ENCODE measurements at places on chromosomes 1 and 21.
A peak's percentile ranks its signal among the peaks of the same experiment; 100 is the strongest.

- no peak for DNase-seq
Measured at GRCh38 chr1:228350831-228351781, 55.5 kb downstream of the TRIM11 start.

- DNase-seq: no peak
Measured at GRCh38 chr1:38178216-38178615, 131.6 kb upstream of the POU3F1 start.

DNA sequence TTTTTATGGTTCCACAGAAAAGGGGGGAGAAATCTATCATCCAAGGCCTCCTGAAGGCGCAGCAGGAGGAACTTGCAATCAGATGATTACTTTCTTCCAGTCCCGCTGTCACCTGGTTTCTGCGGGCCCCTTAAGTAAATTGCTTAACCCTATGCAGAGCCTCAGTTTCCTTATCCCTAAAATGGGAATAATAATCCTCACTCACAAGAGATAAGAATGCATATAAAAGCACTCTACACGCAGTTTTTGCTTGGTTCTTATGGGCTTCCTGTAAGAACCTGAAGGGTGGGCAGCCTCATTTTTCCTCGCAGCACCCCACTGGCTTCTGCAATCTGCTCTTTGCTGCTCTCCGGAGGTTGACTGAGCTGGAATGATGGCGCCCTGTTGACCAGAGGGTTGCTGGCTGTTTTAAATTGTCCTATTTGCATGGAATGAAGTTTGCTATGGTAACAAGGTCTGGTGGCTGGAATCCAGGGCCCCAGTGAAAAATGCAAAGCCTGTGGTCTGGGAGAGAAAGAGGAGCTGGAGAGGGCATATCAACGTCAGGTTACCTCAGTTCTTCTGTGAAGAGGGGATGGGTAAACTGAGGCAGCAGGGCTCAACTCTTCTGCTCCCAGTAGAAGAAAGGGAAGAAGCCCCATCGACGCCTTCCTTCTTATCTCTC is 1.0 kb upstream of the KAZN start:
- DNase-seq: no peak

DNA sequence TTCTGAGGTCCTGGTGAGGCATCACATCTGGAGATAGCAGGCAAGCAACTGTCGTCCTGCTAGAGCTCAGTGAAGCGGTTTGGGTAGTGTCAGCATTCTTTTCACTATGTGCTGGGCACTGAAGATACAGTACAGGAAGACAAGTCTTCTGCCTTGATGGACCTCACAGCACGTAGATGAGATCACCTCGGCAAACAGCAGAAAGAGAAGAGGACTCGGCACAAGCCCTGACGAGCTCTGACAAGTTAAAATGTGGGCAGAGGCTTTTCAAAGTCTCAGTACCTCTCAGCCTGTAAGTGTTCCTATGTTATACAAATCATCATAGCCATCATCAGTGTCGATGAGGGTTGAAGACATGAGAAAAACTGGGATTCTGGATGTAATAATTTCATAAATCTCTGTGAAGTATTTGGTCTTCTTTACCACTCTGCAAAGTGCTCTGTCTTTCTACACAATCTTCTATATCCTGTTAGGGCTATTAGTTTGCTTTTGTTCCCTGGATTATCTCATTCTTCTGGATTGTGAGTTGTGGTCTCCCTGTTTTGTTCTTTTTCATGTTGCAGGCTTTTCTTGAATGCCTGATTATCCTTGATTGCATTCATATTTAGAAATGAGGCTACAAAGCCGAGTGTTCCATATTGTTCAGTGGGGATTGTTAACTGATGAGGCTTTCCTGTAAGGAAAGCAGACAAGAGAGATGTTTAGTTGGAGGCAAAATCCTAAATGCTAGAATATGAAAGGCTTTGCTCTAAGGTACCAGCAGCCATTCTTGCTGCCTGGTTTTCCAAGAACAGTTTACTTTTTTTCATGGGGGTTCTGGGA is 24.2 kb downstream of the MAEL start:
- DNase-seq: no peak

- no peak for DNase-seq
Measured at GRCh38 chr21:30689822-30690221, 28.8 kb downstream of the KRTAP21-3 start.

DNA sequence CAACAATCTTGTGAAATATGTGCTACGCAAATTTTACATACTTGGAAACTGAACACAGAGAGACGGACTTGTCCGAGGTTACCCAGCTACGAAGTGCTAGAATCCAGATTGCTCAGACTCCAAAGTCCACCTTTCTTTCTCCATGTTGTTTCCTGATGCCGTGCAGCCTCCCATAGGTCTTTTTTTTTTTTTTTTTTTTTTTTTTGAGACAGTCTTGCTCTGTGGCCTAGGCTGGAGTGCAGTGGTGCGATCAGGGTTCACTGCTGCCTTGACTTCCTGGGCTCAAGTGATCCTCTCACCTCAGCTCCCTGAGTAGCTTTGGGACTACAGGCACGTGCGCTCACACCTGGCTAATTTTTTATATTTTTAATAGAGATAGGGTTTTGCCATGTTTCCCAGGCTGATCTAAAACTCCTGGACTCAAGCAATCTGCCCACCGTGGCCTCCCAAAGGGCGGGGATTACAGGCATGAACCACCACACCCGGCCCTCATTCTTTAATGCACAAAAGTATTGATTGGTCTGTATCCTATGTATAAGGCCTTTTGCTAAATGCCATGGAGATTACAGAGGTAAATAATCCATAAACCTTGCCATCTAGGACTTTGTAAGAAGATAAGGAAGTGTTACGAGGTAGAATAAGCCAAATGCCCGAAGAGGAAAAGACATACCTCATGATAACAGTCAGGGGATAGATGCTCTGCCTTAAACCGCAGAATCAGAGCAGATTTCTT is 92.8 kb downstream of the C1orf21 start:
- no peak for DNase-seq

DNA sequence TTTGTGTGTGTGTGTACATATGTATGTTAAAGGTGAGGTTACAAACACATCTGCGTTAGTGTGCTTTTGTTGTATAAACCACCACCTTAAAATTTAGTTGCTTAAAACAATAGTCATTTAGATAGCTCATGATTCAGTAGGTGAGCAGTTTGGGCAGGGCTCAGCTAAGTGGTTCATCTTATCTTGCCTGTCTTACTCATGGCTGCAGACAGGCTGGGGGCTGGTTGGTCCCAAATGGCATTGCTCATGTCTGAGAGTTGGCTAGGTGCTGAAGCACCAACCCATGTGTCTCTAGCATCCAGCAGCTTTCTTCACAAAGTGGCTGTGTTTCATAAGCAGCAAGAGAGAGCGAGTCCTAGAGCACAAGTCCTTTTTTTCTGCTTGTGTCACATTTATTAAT is 91.4 kb downstream of the MACF1 start:
- DNase-seq: no peak

- DNase-seq: no peak
Measured at GRCh38 chr1:191886977-191887376, 271.3 kb upstream of the RGS18 start.

- no peak for DNase-seq
Measured at GRCh38 chr1:15760520-15761211, 2.1 kb downstream of the FBLIM1 start.

- no peak for DNase-seq
Measured at GRCh38 chr1:156664046-156664766, 13.0 kb downstream of the NES start.

- no peak for DNase-seq
Measured at GRCh38 chr1:58440696-58441095, 105.8 kb downstream of the OMA1 start.

DNA sequence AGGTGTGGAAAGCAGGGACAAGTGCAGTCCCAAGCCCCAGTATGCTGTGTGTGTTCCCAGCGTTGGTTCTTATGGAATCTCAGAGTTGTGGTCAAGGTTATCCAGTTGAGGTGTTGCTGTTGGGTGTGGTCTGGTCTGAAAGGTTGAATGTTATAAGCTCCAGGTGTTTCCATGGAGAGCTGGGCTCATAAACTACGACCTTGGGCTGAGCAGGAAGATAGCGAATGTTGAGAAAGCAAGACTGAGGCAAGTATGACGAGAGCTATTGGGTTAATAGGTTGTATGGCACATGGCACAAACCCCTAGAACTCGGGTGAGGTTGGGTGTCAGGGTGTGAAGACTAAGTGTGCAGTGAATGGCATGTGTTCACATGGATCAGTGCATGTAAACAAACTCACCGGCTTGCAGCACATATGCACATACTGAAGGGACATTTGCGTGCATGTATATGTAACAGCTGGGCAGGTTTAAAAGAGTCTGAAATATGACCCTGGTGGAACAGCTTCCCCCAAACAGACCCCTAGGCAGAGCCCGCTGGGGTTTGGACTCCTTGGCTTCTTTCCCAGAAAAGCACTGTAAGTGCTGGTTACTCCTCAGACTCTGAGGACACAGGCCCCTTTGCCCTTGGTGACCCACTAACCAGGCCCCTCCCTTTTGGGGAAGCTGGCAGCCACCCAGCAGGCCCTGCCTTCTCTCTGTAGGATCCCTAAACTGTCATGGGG is 117.5 kb downstream of the NAV1 start:
- DNase-seq: no peak

- no peak for DNase-seq
Measured at GRCh38 chr1:149926296-149926695, 1.3 kb downstream of the SF3B4 start.

GRCh38 chr1:119679223-119679622 is 31.2 kb upstream of the ZNF697 start:
- no peak for DNase-seq

DNA sequence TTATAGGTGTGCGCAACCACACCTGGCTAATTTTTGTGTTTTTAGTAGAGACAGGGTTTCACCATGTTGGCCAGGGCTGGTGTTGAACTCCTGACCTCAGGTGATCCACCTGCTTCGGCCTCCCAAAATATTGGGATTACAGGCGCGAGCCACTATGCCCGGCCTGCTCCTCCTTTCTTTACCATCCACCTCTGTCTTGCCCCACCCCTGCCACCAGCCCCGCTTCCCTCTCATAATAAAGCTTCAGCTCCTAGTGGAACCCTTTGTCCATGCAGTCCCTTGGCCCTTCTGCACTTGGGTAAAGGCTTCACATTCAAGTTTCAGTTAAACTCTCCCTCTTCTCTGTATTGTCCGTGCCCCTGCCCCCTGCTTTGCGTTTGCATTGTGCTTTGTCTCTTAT is 120.1 kb downstream of the CAMTA1 start:
- DNase-seq: no peak

- no peak for DNase-seq
Measured at GRCh38 chr1:184368354-184368753, 18.5 kb upstream of the C1orf21 start.

GRCh38 chr1:157960773-157961172 is 32.7 kb upstream of the KIRREL1 start:
- no peak for DNase-seq

DNA sequence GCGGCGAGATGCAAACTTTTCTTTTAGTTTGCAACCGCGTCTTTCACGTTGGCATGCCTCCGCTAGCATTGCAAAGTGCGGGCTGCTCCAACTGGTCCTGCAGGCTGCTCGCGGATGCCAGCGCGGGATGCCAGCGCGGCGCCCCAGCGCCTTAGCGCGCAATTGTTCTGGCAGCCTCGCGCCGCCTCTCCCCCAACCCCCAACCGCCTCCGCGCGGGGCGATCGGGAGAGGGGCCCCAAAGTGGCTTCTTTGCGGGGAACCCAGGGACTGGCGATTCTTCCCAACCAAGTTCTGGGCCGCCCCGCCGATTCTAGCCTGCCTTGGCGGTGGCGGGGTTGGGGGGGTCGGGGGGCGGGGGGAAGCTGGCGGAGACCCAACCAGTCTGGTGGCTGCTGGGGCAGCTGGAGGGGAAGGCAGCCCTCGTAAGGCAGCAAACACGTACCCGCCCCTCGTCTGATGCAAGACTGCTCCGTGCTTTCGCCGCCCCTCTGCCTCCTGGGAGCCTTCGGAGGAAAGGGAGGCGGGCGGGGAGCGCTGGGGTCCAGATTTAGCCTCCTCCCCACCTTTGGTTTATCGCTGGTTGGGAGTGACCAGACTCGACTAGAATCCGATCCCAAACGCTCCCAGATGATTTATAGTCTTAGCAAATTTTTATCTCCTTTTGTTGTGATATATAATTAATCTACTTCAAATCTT is 756 bp downstream of the PHGDH start:
- no peak for DNase-seq

DNA sequence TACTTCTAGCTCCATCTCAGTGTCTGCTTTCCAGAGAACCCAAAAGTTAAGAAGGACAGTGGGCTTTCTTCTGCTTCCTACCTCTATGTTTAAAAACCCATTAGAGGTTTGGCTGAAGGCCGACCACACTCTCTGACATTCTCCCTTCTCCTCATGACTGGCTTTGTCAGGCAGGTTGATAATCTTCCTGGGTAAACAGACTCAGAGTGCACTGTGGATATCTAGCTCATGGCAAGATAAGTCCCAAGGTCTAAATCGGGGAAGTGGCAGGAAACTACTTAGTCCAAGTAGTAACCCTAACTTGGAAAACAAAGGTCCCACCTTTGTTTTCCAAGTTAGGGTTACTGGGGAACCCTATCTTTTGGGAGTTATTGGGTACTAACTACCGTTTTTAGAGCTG is 161.9 kb upstream of the SPAG17 start:
- DNase-seq: no peak

DNA sequence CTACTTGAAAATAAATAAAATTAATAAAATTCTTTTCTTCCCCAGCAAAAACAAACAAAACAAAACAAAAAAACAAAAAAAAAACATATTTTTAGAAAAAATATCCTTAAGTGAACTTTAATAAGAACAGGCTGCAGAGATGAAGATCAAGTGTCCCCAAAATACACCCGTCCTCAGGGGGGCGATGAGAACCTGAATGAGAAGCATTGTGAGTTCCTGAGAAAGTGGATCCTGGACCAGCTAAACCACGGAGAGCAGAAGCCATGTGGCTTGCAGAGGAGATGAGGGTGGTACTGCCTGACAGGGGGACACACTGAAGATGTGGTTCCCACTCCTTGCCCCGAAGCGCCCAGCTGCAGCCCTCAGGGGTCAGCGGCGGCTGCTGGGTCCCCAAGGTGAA is 89.3 kb downstream of the ITPKB start:
- DNase-seq: peak; percentile 37

DNA sequence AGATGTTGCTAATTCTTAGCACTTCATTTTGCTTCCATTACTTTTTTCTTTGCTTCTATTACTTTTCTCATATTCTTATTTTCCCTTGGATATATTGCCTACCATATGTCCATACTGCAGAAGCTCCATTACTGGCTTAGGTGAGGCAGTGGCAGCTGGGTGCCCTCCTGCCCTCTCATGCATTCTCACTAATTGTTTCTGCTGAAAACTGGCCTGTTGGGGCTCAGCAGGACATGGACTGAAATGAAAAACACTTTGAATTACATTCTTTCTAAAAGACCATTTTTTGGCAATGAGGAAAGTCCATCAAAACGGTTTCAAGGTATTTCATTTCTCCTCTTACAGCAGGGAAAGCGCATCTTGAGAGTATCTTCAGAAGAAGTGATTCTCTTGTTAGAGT is 122.9 kb downstream of the MAST2 start:
- DNase-seq: no peak

DNA sequence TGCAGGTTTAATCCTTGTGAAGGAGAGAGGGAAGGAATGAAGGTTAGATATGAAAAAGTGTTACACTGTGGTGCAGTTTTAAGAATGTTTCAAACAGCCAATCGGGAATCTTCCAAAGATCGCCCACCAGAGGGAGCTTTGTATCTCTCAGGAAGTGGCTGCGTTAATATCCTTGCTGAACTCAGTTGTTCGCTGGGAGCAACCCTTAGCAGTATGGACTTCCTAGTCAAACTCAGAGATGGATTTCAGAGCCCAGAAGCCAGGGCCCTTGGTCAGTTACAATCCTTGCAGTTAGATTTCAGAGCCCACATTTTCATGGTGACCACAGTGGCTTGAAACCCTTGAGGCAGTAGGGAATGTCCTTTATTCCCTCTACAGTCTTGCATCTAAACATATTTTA is 136.2 kb downstream of the NTNG1 start:
- peak; percentile 3 for DNase-seq

All from CD4-positive, alpha-beta T cell treated with Interferon alpha-2 for 1 hour (primary cell).